ENCODE measurements at places on chromosomes 13 and 19.

DNA sequence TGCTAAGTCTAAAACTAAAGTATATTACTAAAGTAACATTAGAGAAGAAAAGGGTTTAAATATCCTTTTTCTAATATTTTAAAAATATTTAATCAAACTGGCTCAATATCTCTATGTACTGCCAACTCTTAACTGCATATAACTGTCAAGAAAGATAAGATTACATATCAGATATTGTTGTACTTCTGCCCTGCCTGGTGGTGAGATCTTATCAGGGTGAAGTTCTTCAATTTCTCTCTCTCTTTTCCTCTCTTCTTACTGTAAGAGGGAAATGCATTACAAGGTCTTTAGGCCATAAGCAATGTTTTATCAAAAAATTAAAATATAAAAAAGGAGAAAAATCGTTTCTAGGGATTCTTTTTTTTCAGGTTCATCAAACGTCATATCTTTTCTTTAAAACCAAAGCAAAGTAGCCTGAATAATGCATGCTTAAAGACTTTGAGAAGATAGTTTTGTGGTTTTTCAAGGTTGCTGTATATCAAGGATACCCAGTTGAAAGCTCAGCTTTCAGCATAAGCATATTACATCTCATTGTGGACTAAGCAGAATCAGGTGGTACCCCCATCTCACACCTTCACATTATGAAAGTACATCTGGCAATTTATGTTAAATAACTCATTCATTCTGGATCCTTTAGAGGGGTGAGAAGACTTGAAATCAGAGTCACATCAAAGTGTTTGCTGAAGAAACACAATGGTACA is 1625.7 kb upstream of the SLC10A2 start:
- no peak for DNase-seq

DNA sequence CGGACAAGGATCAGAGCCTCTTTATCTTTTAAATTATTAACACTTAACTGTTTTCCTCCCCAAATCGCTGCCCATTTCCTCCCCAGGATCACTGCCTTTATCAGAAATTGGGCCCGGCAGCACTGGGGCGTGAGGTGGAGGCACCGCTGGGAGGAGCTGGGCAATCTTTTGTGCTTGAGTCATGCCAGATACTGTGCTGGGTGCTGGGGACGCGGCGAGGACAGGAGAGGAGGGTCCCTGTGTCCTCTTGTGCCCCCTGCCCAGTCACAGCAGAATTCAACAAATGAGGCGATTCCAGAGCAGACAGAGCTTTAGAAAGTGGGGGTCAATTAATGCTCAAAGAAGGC is 347.8 kb downstream of the ZNF536 start:
- DNase-seq, result peak; percentile 19

GRCh38 chr19:16594131-16594586 is 21.9 kb upstream of the SLC35E1 start:
- DNase-seq, result no peak

DNA sequence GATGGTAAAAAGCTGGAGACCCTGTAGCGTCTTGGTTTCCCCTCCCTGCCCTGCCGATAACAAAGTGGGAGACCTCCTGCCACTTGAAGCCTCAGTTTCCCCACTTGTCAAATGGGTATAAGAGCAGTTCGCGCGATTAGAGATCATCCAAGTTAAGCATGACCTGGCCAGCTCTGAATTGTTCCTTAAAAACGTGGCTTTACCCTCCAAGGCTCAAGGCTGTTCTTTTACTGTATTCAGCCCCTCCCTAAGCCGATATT is 421 bp downstream of the TNPO2 start:
- no peak for DNase-seq

DNA sequence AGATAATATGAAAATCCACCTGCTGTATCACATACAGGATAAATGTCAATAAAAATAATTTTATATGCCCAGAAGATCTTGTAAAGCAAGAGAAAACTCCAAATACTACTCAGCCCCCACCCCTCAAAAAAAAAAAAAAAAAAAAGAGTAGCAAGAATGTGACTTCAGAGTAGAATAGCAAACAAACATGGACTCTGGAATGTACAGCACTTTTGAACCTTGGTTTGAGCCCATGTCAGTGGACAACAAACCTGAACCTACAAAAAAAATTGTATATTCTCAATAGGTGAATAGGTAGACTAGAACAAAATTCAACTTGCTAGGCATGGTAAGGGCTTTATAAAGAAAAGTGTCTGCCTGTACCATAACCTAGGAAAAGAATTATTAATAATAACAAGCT is 428.0 kb downstream of the SLITRK6 start:
- no peak for DNase-seq

- DNase-seq, result no peak
Measured at GRCh38 chr13:22220151-22221135, 549.6 kb downstream of the FGF9 start.

DNA sequence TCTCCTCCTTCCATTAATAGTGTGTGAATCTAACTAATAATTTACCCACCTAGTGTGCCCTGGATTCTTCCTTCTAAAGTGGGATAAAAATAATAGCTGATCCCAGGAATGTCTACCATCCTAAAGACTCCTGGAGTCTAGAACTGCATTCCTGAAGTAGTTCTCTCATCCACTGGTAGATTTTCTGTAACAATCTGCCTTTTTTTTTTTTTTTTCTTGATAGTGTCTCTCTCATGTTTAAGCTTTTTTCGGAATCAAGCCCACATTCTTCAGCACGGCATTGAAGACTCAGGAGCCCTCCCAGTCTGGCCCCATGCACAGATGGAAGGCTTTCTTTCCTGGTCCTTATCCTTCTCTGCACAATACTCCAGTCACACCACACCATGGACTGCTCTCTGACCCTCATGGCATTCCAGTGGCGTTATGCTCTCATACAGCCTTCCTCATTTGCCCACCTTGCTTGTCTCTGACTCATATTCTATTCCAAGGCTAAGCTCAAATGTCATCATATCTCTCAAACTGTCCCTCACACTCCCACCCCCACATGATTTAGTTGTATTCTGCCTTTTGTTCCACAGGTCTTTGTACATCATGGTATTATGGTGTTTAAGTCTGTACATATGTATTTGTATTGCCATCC is 68.7 kb upstream of the FRY start:
- no peak for DNase-seq

DNA sequence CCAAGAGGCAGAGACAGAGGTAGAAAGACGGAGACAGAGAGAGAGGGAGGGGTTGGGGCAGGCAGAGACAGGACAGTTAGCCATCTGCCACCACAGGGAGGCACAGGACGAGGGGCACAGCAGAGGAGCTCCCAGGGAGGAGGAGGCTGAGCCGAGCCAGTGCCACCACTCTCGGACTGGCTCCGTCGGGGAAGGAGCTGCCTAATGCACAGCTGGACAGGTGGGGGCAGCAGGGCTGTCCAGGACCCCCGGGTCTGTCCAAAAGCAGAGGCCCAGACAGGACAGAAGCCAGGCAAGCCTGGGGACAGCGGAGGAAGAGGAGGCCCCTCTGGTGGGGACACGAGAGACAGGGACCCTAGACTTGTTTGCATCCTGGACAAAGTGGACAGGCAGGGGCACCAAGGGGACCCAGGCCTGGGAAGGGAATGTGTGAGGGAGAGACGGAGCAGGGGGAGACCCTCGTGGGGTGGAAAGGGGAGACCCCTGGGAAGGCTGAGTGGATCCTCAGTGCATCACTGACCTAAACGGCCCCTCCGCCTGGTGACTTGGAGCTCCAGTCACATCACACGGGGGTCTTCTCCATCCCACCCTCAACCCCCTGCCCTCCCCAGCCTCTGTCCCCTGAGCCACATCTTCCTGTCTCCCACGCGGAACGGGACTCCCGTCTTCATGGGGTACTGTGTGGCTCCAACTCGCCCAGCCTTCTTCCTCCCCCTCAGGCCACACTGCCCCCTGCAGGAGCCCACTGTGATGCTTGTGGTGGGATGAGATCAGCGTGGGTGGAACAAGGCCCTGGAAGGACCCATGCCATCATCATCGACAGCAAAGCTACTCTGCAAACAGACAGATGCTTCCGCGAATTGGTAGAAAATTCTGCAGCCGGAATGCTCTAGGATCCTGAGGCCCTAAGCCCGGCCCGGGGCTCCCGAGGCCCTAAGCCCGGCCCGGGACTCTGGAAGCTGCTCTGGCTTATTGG is 915 bp downstream of the F10 start:
- DNase-seq, result no peak

DNA sequence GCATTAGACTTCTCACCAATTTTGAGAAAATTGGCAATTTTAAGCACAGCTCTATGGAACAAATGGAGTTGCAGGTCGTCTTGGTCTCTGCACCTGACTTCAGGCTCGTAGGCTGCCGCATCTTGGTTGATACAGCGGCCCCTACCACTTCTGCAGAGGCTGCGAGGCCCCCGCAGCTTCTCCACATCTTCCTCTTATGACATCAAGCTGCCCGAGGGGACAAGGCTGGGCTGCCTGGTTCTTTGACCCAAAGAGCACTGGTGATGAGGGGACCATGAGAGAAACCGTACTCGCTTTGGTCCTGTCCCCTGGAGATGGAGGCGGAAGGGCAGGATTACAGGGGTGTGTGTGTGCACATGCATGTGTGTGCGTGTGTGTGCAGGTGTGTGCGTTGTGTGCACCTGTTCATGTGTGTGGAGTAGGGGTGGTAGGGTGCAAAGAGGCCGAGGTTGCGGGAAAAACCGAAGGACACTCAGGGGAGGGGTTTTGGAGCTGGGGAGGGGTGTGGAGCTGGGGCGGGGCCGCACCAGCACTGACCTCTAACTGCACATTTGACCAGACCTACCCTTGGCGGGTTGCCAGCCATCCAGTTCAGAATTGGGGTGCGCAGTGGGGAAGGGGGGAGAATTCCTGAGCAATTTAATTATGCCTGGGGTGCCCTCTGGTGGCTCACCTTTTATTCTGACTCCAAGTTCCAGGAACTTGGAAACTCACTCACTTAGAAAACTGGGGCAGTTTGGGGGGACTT is 65.1 kb upstream of the ARHGEF7 start:
- no peak for DNase-seq

GRCh38 chr19:48728911-48729664 is 9.6 kb upstream of the MAMSTR start:
- no peak for DNase-seq

- DNase-seq, result no peak
Measured at GRCh38 chr13:28532388-28533124, 37.6 kb upstream of the FLT1 start.

DNA sequence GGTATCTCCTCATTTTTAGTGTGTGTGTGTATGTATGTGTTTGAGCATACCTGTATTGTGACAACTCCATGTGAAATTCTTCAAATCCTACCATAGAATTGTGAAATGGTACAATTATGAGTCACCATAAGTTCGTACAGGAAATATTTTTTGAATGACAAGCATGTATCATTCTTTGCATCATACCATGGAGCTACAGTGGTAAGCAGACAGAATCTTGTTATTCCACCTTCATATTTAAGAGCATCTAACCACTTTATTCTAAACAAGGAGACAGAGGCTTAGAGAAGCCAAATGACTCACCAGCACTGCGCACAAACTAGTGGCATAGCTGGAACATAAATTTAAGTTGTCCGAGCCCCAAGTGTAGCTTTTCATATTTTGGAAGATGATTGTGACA is 4.5 kb upstream of the EPSTI1 start:
- DNase-seq, result peak; percentile 88

DNA sequence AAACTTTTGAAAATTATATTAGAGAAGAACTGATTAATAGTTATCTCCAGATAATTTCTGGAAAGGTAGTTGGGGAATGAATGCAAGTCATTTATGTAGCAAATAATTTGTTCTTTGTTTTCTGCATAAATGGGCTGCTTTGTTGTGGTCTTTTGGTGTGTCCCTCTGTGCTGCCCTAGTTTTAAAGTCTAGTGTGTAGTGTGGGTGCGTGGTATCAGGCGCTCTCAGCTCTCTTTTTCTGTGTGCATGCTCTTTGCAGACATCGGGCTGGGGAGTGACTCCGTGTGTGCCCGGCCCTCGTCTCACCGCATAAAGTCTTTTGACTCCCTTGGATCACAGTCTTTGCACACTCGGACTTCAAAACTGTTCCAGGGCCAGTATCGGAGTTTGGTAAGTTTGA is 94.5 kb downstream of the ARHGEF7 start:
- no peak for DNase-seq

- no peak for DNase-seq
Measured at GRCh38 chr13:92103689-92104153, 705.3 kb downstream of the GPC5 start.

DNA sequence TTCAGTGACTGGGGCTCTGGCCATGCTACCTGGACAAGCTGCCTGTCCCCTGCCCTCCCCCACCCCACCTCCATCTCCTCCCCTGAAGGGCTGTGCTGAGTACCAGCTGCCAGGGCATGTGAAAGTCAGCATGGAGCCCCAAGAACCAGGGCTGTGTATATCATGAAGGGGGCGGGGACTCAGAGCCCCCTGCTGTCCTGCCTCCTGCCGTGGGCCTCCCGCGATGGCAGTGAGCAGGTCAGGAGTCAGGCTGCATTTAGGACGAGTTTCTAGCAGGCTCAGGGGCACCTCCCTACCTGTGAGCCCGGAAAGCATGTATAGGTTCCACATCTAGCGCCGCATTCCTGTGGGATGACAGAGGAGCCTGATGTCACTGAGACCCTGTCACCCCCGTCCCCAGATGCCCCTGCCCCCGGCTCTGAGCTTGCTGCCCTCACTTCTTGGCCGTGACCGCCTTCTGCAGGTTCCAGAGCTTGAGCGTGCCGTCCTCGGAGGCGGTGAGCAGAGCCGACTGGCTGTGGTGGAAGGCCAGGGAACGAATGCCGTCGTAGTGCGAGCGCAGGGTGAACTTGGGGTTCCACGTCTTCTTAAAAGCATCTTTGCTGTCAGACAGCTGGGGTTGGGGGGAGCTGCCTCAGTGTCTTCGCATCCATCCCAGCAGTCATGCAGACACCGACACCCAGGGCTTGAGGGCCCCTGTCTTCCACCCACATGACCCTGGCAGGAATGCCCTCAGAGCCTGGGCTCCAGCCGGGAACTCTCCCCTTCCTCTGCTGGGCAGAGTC is 8.3 kb upstream of the PRKD2 start:
- no peak for DNase-seq

DNA sequence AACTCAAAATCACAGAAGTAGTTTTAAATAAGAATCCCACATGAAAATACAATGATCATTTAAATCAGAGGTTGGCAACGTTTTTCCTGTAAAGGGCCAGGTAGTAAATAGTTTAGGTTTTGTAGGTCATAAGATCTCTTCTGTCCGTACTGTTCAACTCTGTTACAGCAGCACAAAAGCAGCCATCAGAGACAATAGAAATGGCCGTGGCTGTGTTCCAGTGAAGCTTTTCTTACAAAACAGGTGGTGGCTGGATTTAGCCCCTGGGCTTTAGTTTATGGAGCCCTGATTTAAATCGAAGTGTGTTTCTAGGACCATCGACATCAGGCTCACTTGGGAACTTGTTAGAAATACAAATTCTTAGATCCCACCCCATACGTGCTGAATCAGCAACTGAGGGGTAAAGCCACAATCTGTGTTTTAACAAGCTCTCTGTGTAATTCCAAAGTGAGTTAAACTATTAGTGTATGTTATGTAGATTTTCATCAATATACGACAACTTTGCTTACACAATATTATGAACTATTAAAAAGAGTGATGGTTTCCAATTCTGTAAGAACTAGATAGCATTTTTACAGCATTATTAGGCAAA is 54.8 kb upstream of the MIR17HG start:
- DNase-seq, result no peak

- peak; percentile 88 for DNase-seq
Measured at GRCh38 chr19:7852851-7853769, 21.1 kb downstream of the PRR36 start.
